ENCODE measurements at places on chromosomes 6 and 20.

DNA sequence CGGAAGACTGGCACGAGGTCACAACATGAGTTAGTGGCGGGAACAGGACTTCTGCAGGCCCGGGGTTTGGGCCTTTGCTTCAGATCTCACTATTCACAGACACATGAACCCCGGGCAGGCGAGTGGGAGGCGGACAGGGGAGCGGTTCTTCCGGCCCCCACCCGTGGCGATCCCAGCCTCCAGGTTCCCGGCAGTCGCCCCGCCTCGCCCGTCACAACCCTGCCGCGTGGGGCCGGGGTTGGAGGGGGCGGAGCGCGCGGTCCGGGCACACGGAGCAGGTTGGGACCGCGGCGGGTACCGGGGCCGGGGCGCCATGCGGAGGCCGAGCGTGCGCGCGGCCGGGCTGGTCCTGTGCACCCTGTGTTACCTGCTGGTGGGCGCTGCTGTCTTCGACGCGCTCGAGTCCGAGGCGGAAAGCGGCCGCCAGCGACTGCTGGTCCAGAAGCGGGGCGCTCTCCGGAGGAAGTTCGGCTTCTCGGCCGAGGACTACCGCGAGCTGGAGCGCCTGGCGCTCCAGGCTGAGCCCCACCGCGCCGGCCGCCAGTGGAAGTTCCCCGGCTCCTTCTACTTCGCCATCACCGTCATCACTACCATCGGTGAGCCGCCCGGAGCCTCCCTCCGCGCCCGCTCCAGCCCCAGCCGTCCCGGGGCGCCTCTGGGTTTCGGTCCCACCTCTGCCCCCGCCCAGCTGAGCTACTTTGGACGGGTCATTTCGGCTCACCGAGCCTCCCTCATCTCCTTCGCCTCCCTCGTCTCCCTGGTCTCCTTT lies at the start of gene KCNK15:
TSS of gene KCNK15 (plus strand) at position 268 of the 769 bp plus-strand sequence. CDS start at position 314, 46 bp downstream.
- no peak for DNase-seq

DNA sequence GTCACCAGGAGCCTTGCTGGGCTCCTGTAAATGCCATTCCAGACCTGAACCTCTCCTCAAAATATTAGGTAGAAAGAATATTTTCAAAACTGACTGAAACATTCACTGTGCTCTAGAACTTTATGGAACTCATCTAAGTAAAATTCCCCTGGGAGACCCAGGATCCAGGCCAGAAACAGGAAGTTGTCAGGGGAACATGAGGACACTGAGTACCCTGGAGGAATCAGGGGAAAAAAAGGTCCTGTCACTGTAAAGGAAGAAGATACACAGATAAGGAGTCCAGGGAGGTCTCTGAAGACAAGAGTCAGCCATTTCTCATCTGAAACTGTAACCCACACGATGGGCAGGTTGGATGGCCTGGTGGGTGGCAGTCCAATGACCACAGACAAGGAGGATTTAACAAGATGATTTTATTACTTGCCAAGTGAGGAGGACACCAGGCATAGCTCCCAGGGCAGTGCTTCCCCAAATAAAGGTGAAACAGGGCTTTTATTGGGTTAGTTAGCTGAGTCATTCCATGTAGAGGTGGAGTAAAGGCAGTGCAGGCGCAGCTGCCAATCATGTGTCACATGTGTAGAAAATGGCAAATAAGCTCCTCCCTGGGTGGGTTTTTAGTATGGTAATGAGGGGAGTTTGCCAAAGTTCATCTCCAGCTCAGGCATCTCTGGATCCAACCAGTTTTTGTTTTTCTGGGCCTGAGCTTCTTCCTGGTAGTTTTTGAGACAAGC lies 138.5 kb downstream of the RCAN2 start:
- DNase-seq = no peak

GRCh38 chr6:108751851-108752732 lies 96.1 kb upstream of the ARMC2 start:
- no peak for DNase-seq

DNA sequence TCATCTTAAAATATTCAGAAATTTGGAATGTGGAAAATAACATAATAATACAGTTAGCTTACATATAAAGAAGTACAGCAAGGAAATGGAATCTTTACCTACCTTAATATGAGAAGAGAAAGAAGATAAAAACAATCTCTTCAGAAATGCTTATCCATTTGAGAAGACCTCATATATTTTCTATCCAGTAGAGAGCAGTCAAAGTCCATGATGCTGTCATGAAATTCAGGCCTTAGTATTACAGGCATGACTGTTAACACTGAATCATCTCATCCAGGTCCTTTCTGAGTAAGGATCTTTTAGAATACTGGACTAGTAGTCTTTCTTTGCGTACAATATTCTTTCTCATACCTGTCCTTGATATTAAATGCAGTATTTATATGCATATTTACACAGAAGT lies 713.4 kb downstream of the CD109 start:
- no peak for DNase-seq

DNA sequence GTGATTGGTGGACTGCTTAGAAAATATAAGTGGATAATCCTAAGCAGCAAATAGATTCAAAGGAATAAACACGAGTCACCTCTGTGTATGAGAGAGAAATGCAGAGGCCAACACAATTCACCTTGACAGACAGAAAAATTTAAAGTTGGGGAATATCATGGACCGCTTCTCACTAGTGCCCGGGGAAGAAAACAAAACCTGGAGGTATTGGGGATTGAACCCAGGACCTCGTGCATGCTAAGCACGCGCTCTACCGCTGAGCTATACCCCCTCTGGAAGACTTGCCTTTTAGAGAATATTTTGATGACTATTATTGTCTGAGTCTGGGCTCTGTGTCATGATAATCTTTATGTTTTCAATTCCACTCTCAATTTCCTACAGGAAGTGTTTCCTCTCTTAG lies 111.9 kb downstream of the TRIM27 start:
- no peak for DNase-seq

DNA sequence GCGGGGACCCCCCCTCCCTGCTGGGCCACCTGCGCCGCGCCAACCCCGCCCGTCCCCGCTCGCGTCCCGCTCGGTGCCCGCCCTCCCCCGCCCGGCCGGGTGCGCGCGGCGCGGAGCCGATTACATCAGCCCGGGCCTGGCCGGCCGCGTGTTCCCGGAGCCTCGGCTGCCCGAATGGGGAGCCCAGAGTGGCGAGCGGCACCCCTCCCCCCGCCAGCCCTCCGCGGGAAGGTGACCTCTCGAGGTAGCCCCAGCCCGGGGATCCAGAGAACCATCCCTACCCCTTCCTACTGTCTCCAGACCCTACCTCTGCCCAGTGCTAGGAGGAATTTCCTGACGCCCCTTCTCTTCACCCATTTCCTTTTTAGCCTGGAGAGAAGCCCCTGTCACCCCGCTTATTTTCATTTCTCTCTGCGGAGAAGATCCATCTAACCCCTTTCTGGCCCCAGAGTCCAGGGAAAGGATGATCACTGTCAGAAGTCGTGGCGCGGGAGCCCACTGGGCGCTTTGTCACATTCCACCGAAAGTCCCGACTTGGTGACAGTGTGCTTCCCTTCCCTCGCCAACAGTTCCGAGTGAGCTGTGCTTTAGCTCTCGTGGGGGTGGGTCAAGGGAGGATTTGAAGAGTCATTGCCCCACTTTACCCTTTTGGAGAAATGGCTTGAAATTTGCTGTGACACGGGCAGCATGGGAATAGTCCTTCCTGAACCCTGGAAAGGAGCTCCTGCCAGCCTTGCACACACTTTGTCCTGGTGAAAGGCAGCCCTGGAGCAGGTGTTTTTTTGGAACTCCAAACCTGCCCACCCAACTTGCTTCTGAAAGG lies 2.1 kb downstream of the VEGFA start:
- DNase-seq = no peak

Measured in GM18507 (cell line).